ENCODE measurements at places on chromosomes 11 and 22. TPM values are rescaled to one million over a fixed set of nuclear protein-coding genes. Genes with fewer than 3 reads are reported as not detected.

Gene HEPACAM
- not detected for total RNA-seq

Gene MPST
- total RNA-seq, result 40.1 TPM

Gene C11orf21
- 1.6 TPM for total RNA-seq

Gene C11orf42
- total RNA-seq, result not detected

Gene TREH
- total RNA-seq, result not detected

Gene BIRC3
- 4.8 TPM for total RNA-seq

Gene MFRP
- total RNA-seq, result not detected

Gene CD3E
- total RNA-seq, result not detected

Measured in RPMI7951 (cell line).